ENCODE measurements at places on chromosomes 3 and 15. TPM values are rescaled to one million over a fixed set of nuclear protein-coding genes. Genes with fewer than 3 reads are reported as not detected.

DNA sequence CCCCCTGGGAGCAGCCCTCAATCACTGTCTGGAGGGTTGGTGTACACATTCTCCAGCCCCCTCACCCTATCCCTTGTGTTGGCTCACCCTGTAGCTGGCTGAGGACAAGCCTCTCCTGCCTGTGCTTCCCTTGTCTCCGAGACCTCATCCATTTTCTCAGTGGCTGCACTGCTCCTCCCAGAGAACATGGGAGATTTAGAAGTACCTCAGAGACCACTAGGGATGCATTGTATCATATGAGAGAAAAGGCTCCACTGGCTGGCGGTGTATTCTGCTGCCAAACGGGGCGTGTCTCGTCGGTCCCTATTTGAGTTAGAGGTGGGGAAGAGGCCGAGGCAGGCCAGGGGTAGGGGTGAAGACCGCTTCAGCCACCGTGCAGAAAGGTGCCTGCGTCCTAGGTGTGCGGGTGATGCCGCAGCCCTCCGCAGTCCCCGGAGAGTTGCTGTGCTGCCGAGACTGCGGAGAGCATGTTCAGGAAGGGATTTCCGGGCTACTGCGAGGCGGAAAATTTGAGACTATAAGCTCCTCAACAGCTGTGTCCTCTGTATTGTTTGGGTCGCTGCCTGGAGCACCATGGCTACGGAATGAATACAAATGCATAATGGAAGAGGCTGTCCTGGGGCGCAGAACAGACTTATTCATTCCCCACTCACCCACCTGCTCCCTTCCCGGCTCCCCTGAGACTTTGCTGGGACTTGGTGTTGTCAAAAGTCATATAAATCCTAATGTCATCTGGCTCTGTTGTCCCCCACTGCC is 43.8 kb downstream of the SPSB4 start:
- DNase-seq = peak; percentile 63

DNA sequence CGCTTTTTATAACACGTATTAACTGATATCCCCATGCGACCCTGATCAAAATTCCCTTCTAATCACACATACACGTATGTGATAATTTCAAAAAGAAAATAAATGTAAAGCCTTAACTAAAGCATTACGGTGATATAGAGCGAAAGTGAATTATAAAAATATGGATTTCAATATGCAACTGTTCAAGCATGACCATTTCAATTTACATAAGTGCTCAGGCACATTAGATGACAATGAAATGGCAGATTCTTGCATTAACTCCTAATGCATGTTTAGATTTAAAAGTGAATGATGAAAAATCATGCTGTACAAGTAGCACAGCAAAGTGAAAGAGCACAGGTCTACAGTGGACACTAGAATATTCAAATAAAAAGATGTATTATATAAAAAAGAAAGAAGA is 140.1 kb downstream of the MYLK start:
- DNase-seq = no peak

The INAFM2 gene
- total RNA-seq = 15.5 TPM

- no peak for DNase-seq
Measured at GRCh38 chr15:53527996-53528395, 231.5 kb downstream of the WDR72 start.

The FEZF2 gene
- total RNA-seq = not detected

DNA sequence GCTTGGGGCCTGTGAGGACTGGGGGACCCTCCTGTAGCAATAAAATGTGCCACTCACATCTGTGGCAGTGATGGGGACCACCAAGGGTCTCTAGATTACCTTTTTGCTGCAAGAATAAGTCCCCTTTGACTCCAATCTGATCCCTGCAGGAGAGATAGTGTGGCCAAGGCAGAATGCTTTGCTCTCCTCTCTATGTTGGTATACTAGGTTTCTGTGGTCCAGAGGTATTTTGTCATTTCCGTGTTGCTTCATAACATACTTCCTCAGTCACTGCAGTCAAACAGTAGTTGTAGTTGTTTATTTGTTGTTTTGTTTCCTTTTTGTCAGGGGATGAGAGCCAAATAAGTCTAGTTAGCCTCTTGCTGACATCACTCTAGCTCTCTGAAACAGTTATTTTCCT is 13.1 kb upstream of the NAALADL2 start:
- no peak for DNase-seq

- no peak for DNase-seq
Measured at GRCh38 chr3:168653255-168653654, 557.5 kb upstream of the GOLIM4 start.

GRCh38 chr3:188041193-188041592 is 112.8 kb upstream of the LPP start:
- DNase-seq = no peak

GRCh38 chr3:115922681-115923347 is 299.5 kb downstream of the GAP43 start:
- no peak for DNase-seq

DNA sequence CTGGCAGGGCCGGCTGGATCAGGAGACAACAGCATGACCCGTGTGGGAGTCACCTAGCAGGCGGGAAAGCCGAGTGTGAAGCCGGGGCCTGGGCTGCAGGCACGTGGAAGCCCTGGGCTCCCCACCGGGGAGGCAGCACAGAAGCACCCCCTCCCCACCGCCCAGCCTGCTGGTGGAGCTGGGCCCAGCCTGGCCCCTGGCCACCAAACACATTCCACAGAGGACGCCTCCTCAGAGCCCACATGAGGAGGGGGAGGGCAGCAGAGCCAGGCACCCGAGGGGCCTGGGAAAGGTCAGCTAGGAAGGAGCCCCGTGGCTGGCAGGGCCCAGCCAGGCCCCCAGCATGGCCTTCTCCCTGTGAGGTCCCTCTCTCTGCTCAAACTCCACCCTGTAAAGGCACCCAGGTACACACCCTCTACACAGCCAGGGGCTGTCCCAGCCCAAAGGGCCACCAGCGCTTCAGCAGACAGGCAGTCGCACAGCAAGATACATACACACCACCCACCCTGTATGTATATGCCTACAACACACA is 4.5 kb downstream of the PLXNB1 start:
- DNase-seq = no peak

The DNAH12 gene
- total RNA-seq = 0.06 TPM

The LYZL4 gene
- 0.23 TPM for total RNA-seq

GRCh38 chr3:126546013-126546412 is 12.7 kb downstream of the C3orf22 start:
- DNase-seq = no peak

The ZNF654 gene
- 6.2 TPM for total RNA-seq

GRCh38 chr3:36871379-36872126 is 73.3 kb downstream of the TRANK1 start:
- no peak for DNase-seq

DNA sequence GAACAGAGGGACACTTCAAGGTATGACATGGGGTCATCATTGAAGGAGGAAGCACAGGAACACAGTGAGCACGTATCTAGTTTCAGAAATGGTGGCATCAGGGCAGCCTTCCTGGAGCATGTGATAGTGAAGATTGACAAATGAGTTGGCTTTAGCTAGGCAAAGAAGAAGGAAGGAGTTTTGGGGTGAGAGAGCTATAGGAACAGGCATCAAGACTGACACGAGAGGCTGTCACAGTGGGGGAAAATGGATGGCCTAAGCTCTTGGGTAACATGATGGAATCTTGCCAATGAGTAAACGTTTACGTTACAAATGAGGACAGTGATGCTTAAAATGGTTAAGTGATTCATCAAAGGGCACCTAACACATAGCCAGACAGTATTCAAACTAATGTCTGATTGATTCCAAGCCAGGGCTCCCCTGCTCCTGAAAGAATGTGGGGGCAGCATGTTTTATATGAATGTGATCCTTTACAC is 23.1 kb upstream of the GPR171 start:
- peak; percentile 77 for DNase-seq

GRCh38 chr3:16534640-16535262 is 21.3 kb upstream of the RFTN1 start:
- no peak for DNase-seq

The PRTG gene
- total RNA-seq = 2.9 TPM

GRCh38 chr3:194339356-194339755 is 11.8 kb downstream of the CPN2 start:
- DNase-seq = no peak

- no peak for DNase-seq
Measured at GRCh38 chr15:72077950-72078349, 40.0 kb downstream of the MYO9A start.

GRCh38 chr3:64224826-64225610 is at the start of gene PRICKLE2:
TSS of gene PRICKLE2 (minus strand) at chr3:64225466. CDS start at chr3:64198927, 26,539 bp downstream.
- DNase-seq = peak; percentile 89

DNA sequence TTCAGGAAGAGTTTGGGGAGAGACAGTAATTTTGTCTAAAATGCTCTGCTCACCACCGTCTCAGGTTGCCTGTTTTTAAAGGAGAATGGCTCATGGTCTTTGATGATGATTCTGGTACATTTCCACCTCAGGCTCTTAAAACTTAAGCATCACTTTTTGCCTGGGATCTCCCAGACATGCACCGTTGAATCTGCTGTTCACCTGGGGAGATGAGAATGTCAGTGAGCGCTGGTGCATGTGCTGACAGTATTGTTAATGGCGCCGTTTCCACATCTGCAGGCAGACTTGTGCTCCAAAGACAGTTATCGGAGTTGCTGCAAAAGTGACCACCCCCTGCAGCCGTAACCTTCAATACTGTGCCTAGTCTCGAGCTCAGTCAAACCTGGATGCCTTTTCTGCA is 219.0 kb upstream of the TPM1 start:
- no peak for DNase-seq

- no peak for DNase-seq
Measured at GRCh38 chr3:181753391-181753790, 41.7 kb downstream of the SOX2 start.

DNA sequence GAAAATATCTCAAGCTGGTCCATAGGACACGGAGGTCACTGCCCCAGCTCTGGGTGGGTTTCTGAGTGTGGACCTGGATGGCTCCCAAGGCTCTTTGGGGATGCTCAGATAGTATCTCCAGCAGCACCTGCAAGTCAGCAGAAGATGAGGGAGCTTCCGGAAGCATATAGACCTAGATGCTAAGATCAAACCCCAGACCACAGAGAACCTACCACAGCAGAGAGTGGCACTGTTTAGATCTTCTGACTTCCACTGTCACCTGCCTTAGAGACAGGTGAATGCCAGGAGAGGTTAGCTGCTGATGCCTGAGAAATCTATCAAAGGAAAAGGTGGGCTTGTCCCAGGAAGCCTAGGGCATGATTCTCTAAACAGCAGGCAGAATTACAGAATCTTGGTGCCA is 105.7 kb upstream of the TRPM1 start:
- DNase-seq = no peak

The ITIH3 gene
- not detected for total RNA-seq

DNA sequence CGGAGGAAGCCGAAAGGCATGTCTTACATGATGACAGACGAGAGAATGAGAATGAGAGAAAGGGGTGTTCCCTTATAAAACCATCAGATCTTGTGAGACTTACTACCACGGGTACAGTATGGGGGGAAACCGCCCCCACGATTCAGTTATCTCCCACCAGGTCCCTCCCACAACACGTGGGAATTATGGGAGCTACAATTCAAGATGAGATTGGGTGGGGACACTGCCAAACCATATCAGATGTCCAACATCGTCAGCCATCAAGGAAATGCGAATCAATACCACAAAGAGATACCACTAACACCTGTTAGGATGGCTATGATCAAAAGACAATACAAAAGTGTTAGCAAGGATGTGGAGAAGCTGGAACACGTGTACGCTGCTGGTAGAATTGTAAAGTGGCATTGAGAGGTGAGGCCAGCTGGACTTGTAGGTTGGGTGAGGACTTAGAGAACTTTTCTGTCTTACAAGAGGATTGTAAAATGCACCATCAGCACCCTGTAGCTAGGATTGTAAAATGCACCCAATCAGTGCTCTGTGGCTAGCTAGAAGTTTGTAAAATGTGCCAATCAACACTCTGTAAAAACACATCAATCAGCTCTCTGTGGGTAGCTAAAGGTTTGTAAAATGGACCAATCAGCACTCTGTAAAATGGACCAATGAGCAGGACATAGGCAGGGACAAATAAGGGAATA is 37.5 kb downstream of the VGLL4 start:
- no peak for DNase-seq

The RLBP1 gene
- not detected for total RNA-seq

DNA sequence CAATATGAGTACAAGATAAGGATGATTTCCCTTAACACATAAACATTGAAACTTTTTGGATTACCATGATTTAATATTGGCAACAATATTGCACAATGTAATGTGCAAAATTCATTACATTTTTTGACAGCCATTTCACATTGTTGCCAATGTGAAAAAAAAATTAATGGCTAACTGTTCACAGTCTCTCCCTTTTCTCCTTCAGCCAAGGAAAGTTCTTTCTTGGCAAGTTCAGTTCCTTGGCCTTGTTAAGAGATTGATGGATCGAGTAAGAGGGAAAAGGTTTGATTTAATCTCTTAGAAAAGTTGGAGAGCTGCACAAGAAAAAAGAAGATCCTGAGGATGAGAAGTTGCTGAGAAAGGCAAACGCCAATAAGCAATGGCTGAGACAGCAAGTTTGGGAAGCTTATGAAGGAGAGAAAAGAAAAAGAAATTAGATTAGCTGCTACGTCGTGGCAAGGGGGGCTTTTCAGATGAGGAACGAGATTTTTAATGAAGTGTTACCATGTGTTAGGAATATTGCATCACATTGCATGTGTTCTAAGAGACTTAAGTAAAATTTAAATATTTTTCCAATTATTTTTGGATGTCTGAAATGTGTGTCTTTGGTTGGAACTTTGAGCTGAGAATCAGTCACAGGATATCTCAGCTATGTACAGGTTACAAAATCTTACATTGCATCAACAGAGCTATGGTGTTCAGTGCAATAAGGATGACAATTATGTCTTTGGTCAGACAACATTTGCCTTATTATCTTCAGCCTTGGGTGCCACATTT is 61.4 kb upstream of the ZNF280D start:
- DNase-seq = no peak

DNA sequence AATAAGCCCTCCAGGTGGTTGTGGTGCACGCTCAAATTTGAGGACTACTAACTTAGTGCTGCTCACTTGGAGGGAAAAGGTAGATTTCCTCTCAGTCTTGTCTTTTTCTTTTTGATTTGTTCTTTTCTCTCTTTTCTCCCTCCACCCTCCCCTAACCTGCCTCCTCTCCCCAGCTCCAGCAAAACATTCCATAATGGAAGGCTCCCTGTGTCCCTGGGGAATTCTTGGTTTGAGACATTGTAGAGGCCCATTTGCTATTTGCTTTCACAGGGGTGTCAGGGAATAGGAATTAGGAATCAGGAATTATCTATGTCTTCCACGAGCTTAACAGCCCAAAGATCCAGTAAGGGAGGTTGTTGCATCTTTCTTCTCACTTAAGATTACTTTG is 136.8 kb upstream of the UMPS start:
- DNase-seq = no peak

The EPHA6 gene
- not detected for total RNA-seq

DNA sequence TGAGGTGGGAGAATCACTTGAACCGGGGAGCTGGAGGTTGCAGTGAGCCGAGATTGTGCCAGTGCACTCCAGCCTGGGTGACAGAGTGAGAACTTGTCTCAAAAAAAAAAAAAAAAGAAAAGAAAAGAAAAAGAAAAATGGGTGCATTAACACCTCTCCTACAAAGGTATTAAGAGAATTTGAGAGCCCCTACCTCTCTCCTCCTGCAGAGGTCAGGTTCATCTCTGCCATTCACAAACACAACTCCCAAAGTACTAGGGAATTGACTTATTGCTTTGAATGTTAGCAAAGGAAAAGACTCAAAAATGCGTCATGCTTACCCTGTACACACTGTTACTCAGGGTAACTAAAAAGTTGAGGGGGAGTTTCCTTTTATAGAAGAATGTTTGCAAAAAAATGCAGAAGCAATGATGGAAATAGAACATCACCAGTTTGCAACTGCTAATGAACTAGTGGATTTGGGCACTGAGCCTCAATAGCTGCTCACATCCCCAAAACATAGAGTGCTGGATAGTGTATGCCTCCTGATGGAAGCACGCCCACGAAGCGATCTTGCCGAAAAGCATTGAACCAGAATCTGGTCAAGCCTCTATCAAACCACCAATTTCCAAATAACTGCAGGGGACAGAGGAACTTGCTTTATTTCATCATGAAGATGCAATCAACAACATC is 15.5 kb upstream of the LYZL4 start:
- no peak for DNase-seq

All from Daoy (cell line).